ENCODE measurements at places on chromosomes 11 and 22.

GRCh38 chr11:14111496-14111895 is 149.0 kb downstream of the SPON1 start:
- DNase-seq, result no peak

GRCh38 chr22:37601540-37602442 is 6.8 kb upstream of the GGA1 start:
- DNase-seq, result peak; percentile 49

- no peak for DNase-seq
These were observed 572.2 kb downstream of the TBC1D22A start for GRCh38 chr22:47334601-47335000.

DNA sequence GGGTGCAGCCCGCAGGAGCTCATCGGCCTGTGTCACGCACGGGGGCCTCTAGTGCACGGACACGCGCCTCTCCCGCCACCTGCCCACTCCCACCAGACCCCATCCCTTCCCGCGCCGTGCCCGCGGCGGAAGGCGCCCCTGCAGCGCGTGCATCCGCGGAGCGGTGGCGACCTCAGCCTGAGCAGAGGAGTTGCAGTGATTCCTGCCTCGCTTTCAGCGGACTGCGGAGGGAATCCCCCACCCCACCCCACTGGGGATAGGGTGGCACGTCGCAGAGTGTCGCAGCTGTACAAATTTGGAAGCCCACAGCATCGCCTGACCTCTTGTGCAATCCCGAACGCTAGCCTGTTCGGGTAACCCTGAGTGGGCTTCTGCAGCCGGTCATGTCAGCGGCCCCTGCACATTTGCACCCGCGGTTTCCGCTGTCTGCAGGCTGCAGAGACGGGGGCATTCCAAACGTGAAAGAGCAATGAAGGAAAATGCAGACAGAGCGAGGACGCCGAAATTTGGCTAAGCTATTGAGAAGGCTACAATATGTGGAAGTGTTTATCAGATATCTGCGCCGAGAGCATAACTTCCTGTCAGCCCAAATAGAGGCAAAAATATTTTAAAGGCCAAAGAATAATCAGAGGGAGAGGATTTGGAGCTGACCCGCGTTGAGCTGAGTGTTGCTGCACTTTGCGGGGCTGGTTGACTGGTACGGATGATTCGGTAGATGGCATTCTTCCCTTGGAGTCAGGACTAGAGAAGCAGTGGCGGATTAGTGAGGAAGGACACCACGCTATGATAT is 617 bp upstream of the ARHGAP20 start:
- DNase-seq, result peak; percentile 61

- no peak for DNase-seq
These were observed 959 bp upstream of the GP1BB start for GRCh38 chr22:19722178-19722981.

DNA sequence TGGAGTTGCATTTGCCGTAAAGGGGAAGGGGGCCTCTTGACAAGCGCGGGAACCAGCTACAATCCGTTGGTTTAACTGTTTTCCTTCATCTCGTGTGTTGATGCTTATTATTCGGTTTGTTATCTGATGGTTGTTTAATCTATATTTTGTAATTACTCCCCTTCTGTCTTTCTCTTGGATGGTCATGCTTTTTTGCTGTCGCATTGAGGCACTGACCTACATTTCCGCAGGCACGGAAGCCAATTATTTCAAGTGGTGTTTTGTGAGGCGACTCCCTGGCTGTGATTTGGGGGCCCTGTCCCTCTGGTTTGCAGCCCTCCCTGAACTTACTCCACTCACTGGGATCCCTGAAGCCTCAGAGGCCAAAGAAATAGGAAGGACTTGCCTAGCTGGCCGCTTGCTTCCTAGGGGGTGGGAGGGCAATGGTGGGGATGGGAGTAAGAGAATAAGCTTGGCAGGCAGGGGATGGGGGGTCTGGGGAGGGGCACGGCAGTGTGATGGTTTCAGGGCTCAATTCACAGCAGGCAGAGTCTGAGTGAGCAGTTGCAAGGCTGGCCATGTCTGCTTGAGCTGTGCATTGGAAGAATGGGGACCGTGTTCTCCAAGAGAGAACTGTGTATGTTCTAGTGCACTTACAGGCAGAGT is 165.8 kb upstream of the B3GAT1 start:
- DNase-seq, result no peak

GRCh38 chr11:85787168-85787567 is 23.8 kb downstream of the SYTL2 start:
- DNase-seq, result no peak

Data from astrocyte of the hippocampus (primary cell).